ENCODE measurements at places on chromosomes 4 and X. TPM values are rescaled to one million over a fixed set of nuclear protein-coding genes. Genes with fewer than 3 reads are reported as not detected.

The HPSE gene
- 3.8 TPM for polyA plus RNA-seq

GRCh38 chr4:147833254-147833653 lies 101.4 kb downstream of the ARHGAP10 start:
- no peak for DNase-seq

DNA sequence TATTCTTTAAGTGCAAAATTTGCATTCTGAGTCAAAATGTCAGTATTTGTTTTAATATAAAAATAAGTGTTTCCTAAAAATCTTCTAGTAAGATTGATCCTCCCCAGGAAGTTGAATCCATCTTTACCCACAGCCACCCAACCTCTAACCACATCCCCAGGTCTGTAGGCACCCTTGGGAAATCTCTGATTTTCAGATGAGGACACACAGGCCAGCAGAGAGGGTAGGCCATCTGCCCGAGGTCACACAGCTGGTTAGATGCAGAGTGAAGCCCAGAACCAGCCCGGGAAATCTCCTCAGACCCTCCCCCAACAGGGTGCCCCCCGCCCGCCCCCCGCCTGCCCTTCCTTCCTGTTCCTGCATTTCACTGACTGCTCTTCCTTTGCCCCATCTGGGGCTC lies 277.5 kb downstream of the FBXW7 start:
- DNase-seq: no peak

DNA sequence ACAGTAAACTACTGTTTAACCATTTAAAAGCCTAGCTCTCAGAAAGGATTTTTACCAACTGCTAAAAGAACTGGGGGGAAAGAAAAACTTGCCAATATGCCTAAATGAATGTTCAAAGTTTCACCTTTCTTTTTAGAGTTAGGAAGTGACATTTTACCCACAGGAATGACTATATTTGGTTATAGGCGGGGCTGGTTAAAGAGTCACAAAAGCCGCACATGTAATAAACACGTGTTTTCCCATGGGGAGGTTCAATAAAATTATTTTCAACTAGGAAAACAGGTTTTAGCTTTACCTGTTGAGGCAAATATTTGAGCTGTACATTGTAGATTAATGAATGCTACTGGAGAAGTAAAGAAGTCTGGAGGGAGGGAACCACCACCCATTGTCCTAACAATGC lies 41.6 kb upstream of the UGDH start:
- DNase-seq: no peak

GRCh38 chrX:135411893-135412292 lies 9.9 kb upstream of the SMIM10L2A start:
- DNase-seq: no peak

The FOXR2 gene
- not detected for polyA plus RNA-seq

Data from naive thymus-derived CD4-positive, alpha-beta T cell (primary cell).